ENCODE measurements at places on chromosomes 2 and 18.

GRCh38 chr2:237909075-237909695, 49.8 kb downstream of the RAMP1 start:
- no peak for DNase-seq

DNA sequence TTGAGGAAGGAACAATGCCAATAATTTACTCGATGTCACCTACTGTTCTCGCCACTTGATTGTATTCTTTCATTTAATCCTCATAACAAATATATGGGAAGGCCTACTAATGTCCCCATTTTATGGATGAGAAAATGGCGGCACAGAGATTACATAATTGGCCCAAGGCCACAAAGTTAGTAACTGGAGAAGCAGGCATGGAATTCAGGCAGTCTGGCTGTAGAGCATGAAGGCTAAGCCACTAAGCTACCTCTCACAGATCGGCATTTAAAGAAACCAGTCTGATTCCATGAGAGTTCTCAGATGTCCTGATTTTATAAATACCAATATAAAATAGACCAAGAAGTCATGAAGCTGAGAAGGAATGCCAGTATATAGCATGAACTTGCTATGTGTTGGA, 121.8 kb upstream of the EPAS1 start:
- DNase-seq: peak; percentile 70

DNA sequence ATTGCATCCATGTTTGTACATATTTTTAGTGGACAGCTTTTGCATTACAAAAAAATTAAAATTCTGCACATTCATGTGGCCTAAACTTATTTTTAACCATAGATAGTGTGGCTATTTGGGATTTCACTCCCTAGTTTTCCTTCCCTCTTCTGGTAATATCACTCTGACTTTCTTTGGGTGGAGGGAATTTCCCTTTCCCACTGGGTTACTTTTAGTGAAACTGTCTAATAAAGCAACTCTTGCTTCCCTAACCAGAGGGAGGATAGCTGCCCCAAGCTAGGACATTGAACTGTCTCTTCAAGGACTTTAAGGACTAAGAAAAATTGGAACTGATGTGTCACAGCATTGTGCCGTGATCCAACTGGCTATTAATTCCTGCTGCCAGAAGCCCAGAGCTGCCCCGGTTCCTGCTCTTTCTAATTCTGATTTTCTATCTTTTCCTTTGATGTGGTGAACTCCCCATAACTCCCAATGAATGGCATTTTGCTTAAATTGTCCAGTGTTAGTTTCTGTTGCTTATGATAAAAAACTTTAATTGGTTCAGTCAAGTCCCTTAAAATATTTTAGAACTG, 20.0 kb upstream of the EFR3B start:
- DNase-seq: no peak

- DNase-seq: no peak
Observed at GRCh38 chr2:128262315-128263253, 56.1 kb downstream of the HS6ST1 start.

GRCh38 chr2:38581193-38582147, 21.3 kb downstream of the HNRNPLL start:
- DNase-seq: peak; percentile 74

DNA sequence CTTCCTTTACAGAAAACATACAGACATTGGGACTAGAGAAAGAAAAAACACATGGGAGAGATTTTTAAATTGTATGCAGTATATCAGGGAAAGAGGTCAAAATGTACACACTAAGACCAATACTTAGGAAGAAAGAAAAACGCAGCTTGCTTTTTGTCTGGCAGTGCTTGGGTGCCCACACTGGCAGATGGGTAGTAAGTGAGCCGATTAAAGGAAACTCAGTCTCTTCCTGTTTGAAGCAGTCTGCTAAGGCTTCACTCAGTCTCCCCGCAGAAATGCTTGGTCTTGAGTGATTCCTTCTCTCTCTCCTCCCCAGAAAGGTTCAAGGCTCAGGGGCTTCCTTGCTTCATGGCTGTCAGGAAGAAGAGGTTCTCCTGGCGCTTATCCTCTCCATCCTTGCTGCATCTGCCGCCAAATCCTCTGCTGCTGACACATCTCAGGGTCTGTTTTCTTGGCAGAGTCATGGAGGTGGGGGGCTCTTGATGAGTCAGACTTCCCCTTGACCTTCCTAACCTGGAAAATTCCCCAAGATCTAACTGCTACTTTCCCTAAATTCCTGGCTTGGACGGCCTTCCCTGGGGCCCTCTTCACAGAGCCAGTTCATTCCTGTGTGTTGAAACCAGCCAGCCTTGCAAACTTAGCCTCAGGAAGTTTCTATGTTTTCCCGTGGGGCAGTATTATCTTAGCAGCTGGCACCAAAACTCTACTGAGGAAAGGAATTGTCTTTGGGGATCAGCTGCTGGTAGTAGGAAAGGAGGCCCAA, 10.5 kb upstream of the TMSB10 start:
- peak; percentile 72 for DNase-seq

DNA sequence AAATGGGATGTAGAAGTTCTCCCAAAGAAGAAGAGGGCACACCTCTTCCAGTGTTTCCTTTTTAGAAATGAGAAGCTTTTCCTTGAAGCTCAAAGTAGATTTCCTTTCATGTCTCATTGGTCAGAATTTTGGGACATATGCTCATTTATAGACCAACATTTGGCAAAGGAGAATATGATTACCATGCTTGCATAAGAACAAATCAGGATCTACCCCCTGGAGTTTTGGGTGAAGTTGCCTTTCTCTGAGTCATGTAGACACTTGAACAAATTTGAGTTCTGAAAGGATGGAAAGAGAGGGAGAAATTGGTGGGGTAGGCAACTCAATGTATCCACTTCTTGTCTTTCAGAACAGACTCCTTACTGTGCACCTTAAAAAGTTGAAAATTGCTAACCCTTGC, 409.0 kb downstream of the SLC4A3 start:
- peak; percentile 44 for DNase-seq

GRCh38 chr18:33107511-33107910, 333.0 kb downstream of the CCDC178 start:
- no peak for DNase-seq

- no peak for DNase-seq
Observed at GRCh38 chr2:54492335-54492734, 36.2 kb downstream of the SPTBN1 start.

GRCh38 chr2:121694398-121695170, 42.1 kb downstream of the NIFK start:
- peak; percentile 53 for DNase-seq

DNA sequence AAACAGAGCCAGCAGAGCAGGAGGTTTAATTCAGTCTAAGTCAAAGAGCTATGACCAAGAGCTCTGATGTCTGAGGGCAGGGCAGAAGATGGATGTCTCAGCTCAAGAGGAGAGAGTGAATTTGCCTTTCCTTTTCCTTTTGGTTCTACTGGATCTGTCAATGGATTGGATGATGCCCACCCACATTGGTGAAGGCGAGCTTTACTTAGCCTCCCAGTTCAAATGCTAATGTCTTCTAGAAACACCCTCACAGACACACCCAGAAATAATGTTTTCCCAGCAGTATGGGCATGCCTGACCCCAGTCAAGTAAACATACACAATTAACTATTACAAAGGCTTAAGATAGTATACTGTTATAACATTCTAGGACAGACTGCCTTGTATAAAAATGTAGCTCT, 236.3 kb upstream of the NRXN1 start:
- no peak for DNase-seq

GRCh38 chr2:2873450-2873811, 504.2 kb downstream of the EIPR1 start:
- DNase-seq: no peak

- no peak for DNase-seq
Observed at GRCh38 chr2:128457006-128457604, 138.4 kb upstream of the HS6ST1 start.

GRCh38 chr2:50851886-50852285, 180.0 kb downstream of the NRXN1 start:
- DNase-seq: no peak

DNA sequence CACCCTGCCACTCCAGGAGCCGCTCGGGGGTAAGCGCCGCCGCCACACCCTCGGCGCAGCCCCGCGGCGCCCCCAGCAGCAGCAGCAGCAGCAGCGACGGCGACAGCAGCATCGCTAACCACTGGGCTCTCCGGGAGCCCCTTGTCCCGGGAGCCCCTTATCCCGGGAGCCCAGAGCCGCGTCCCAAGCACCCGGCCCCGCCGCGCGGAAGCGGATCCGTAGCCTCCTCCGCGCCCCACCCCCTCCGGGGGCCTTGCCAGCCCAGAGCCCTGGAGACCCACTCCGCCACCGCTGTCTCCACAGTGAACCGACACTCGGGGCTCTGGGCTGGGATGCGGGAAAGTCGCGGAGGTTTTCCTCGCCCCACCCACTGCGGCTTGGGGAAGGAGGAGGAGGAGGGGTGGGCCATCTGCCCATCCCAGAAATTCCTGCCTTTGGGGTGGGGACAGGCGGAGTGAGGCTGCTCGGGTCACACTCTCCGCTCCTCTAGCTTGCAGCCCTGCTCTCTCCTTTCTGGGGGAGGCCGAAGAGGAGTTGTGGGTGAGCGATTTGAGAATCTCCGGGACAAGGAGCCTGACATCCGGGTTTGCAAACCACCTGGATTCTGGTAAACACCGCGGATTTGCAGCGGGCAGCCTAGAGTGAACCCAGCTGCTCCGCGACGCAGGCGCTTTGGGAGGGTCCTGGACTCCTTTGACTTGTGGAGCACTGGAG, at the start of gene PLA2R1:
Gene PLA2R1, minus strand, starts transcription at position 324 of the 714 bp plus-strand sequence. Its CDS starts 212 bp downstream, at position 112.
- DNase-seq: peak; percentile 58

DNA sequence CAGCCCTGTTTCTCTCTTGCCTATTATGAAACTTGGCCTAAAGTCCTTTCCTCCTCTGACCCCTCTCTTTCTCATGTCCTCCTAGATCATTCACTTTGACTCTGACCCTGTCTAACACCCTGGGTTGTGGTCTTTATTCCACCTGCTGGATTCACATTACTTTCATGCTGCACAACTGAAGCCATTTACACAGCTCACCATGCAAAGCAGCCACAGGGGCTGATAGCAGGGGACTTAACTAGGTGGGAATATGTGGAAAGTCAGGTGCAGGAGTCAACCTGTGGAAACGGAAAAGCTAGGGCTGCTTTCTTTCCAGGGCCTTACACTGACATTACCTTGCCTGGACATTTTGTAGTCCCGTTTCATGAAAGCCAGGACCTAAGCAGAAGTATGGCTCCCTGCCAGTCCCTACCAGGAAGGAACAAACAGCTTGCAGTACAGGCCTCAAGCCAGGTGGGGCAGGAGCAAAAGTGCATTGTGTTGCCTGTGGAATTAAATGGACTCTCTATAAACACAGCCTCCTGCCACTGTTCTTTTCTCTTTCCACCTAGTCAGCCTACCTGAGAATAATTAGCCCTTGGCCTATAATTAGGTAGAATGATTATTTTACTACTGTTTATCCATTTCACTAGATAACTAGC, 11.8 kb downstream of the MAPRE3 start:
- no peak for DNase-seq

- no peak for DNase-seq
Observed at GRCh38 chr18:49001111-49001510, 50.3 kb upstream of the SMAD7 start.
